Cerebellar nuclear complex (tissue), 1 donor: ENCODE measurements at places on chromosomes 7 and 10.

- no peak for DNase-seq
These were observed 221.7 kb downstream of the KIAA1217 start for GRCh38 chr10:24430591-24430990.

DNA sequence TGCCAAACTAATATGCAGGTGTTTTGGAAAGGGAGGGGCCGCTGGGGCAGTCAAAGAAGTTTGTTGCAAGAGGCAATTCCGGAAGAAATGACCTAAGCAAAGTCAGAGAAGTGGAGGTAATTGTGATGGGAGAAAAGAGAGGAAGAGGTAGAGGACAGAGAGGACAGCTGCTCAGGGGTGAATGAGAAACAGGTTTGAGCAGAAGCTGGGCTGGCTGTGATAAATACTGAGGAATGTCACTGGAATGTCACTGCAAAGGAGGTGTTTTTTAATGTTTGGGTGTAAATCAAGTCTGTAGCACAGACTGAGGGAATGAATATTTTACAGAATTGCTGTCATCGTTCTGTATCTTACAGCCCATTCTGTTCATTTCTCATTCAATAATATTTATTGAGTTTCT, 207.2 kb downstream of the DPP6 start:
- no peak for DNase-seq

GRCh38 chr7:46357290-46357689, 436.2 kb upstream of the IGFBP3 start:
- no peak for DNase-seq

- DNase-seq = no peak
These were observed 274.3 kb upstream of the PODXL start for GRCh38 chr7:131830681-131831080.
